ENCODE measurements at places on chromosomes 2 and 18.

GRCh38 chr2:39679805-39680204, 14.1 kb downstream of the TMEM178A start:
- DNase-seq: no peak

DNA sequence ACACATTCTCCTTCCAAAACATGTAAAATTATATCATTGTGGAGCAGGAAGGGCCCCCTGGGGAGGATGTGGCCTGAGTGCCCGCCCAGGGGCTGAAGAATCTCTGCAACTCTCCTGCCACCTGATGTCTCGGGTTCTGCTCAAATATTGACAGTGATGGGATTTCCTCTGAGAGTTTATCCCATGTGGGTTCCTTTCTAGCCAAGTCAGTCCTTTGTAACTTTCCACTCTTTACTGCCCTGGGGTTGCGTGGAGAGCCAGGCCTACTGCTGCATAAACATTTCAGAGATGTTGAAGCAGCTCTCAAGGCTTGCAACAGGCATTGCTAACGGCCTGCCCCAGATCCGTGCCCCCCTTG, 4.0 kb upstream of the RAB17 start:
- peak; percentile 25 for DNase-seq

- DNase-seq: no peak
These were observed 108.4 kb downstream of the FAM210A start for GRCh38 chr18:13617826-13618515.

DNA sequence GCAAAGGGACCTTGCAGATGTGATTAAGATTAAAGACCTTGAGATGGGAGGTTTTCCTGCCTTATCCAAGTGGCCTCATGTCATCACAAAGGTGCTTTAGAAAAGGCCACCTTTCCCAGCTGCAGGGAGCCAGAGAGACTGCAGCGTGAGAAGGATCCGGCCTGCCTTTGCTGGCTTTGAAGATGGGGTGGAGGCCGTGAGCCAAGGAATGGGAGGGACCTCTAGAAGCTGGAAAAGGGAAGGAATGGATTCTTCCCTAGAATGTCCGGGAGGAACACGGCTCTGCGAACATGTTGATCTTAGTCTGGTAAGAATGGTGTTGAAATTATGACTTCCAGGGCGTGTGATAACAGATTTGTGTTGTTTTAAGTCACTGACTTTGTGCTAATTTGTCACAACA, 39.9 kb upstream of the CREG2 start:
- no peak for DNase-seq

GRCh38 chr2:182792441-182792840, 74.0 kb downstream of the FRZB start:
- DNase-seq: no peak
